ENCODE measurements at places on chromosomes 4 and X. TPM values are rescaled to one million over a fixed set of nuclear protein-coding genes. Genes with fewer than 3 reads are reported as not detected.
A peak's percentile ranks its signal among the peaks of the same experiment; 100 is the strongest.

GRCh38 chr4:2259036-2259540, 2.8 kb downstream of the MXD4 start:
- no peak for DNase-seq

DNA sequence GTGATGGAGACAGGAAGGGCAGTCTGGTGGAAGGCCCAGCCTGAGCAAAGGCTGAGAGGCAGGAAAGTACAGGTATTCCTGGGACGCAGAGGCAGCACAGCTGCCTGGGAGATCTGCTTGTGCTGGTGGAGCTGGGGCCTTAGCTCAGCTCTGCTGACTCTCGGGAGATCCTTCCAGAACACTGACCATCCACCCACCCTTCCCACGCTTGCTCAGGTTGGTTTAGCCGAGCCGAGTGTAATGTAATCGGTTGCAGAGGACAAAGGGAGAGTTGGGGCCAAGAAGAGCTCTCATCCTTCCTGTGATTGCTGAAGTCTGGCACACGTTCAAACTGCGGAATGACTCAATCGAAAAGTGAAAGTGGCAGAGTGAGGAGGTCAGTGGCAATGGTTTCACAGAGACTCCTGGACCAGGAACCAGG, 43.1 kb upstream of the GPR78 start:
- DNase-seq = no peak

DNA sequence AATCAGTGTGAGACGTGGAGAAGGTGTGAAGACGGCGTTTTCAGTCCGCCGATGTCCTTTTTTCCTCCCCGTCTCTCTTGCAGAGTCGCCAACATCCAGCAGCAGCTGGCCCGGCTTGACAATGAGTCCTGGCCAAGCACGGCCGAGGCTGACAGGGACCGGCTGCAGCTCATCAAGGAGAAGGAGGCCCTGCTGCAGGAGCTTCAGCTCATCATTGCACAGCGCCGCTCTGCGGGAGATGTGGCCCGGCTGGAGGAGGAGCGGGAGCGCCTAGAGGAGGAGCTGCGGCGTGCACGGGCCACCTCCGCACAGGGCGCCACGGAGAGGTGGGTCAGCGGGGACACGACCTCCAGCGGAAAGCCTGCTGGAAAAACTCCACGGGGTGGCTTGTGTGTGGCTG, 47.1 kb upstream of the CLCN4 start:
- DNase-seq = no peak

DNA sequence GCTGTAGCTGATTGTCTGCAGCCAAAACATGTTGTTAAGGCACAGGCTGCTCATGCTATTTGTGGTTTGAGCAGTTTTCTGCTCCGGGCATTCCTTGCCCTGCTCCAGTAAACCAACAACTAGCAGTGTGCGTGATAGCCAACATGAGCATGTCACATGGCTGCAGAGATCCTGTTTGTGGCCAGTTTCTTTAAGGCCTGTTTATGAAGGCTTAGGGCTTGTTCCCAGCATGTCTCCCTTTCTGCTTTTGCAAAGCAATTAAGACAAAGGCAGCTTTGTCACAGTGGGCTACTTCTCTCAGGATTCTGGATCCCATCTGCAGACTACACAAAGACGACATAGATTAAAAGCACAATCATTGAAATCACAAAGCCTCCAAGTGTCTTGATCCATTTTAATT, 160.5 kb downstream of the ZNF518B start:
- no peak for DNase-seq

DNA sequence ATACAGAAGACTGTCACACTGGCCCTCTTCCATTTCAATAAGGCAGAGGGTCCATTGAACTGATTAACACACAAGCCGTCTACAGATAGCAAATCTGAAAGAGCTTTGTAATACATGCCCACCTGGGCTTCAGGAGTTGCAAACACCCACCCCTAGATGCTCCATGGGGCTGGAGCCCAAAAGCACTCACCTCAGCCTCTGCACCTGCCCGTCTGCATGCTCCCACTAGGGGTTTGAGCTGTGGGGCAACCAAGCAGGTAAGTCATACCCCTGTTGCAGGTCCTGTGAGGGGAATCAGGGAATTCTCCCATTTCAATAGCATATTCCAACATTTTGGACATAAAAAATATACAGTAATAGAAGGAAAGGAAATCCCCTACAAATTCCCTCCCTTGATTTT, 243.0 kb upstream of the KCNIP4 start:
- DNase-seq = no peak

DNA sequence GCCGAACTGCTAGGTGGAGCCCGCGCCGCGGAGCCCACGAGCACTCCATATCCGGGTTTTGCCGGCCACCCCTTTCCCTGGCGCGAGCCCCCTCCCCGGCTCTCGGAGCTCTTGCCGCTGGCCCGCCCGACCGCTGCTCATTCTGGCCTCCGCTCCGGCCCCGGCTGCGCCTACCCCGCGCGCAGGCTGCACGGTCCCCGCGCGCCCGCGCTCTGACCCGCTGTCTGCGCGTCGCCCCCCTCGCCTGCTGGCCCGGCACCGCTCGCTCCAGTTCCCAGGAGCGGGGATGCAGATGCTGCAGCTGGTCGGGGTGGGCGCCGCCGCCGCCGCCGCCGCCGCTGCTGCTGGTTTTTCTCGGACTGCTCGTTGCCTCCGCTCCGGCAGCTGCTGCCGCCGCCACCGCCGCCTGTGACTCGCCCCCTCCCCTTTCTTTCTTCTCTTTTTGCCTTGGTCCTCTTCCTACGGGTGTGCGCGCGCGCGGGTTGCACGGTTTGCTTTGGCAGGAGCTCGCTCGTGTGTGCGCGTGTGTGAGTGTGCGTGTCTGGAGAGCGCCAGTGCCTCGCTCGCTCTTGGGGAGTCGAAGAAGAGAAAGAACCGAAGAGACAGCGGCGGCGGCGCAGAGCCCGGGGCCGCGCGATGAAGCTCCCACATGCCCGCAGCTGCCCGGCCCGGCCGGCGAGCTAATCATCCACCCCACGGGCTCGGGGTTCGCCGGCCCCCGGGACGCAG, at the start of gene ADGRL3:
ADGRL3 (plus strand) TSS at position 140 of the 729 bp plus-strand sequence.
- DNase-seq = no peak

DNA sequence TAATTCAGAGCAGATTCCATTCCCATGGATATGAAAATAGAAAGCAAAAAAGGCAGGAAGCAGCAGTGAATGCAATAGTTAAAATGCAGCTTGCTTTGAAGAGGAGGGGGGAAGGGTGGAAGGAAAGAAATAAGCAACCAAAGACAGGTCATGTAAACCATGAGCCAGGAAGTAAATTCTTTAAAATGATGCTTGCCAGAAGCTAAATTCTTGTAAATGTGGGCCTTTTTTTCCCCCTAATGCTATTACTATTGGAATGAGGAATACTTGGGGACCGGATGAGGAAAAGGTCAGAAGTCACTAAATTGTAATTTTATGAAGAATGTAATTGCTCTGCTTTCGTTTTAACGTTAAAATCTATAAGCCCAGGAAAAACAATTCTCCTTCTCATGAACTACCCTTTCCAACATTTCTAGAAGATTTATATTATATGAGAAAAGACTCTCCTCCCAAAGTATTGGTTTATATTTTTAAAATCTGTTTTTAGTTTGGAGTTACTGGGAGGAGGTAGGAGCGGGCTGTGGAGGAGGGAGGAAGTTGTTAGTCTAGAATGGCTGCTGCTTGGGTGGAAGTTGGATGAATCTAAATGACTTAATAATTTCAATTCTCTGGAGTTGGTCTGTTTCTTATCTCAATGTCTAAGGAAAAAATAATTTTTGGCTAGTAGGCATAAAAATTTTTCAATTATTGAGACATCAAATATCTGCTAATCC, 77.6 kb upstream of the PCDH18 start:
- DNase-seq = no peak

DNA sequence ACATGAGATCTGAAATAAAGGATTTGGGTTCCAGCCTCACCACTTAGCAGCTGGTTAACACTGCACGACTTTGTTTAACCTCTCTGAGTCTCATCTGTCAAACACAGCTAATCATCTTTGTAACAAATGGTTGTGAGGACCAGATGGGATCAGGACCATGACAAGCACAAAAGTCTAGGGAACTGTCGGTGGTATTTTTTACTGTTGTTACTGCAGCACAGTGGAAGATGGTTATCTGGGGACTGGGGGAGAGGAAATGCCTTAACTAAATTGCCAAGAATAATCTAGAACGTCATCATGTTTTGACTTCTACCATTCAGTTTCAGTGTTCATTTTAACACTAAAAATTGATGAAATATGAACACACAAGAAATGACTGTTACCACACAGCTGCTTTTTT, 99.5 kb downstream of the ADGRA3 start:
- DNase-seq = no peak

DNA sequence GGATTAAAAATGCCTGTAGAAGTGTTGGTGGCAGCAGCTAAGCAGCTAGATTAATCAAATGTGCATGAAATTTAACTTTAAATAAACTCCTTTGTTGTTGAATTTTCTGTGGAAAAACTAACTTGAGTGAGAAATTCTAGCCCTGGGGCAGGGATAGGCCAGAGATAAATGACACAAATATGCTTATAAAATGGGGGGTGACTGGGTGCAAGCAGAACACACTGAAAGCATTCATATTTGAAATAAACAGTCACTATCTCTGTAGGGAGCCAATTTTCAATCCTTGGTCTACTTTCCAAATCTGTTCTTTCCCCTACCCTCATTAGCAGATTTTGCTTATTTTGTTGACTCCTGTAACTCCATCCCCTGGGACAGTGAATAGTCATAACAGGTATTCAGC, 47.9 kb downstream of the RBPJ start:
- no peak for DNase-seq

GRCh38 chr4:163470391-163470790, 3.2 kb downstream of the TKTL2 start:
- no peak for DNase-seq

GRCh38 chrX:110462957-110463356, 104.3 kb downstream of the RTL9 start:
- no peak for DNase-seq

DNA sequence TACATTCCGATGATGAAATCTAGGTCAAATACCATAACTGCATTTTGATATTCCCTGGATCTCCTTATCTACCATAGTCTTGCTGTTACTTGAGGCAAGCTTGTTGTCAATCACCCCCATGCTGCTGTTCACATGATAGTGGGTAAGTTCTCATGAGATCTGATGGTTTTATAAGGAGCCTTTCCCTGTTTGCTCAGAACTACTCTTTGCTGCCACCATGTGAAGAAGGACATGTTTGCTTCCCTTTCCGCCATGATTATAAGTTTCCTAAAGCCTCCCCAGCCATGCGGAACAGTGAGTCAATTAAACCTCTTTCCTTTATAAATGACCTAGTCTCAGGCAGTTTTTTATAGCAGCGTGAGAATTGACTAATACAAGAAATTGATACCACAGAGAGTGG, 432.0 kb downstream of the GLUD2 start:
- no peak for DNase-seq

DNA sequence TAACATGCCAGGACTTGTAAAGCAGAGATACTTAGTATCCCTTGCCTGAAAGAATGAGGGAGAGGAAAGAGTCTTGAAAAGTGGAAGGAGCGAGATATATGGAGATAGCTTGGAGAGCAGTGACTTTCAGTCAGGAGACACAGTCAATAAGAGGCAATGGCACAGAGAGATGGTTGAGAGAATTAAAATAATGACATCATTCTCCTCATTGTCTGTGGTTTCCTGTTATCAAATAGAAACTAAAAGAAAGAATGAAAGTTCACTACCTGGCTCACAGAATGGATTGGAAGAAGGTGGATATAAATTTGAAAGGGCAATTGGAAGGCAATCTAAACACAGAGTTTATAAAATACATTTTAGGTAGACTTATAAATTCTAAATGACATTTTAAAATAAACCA, 760.2 kb upstream of the AADAT start:
- DNase-seq = no peak

DNA sequence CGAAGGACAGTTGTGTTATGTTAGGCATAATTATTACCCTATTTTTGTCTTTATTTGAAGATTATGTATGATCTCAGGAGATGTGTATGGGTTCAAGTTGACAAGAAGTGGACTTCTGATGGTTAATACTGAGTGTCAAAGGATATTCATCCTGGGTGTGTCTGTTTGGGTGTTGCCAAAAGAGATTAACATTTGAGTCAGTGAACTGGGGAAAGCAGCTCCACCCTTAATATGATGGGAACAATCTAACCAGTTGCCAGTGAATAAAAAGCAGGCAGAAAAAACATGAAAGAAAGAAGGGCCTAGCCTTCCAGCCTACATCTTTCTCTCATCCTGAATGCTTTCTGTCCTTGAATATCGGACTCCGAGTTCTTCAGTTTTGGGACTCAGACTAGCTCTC, 332.6 kb downstream of the DTHD1 start:
- no peak for DNase-seq

GRCh38 chr4:107408968-107409367, 311.1 kb downstream of the PAPSS1 start:
- DNase-seq = no peak

- peak; percentile 47 for DNase-seq
These were observed 106.1 kb downstream of the PBDC1 start for GRCh38 chrX:76279007-76279406.

DNA sequence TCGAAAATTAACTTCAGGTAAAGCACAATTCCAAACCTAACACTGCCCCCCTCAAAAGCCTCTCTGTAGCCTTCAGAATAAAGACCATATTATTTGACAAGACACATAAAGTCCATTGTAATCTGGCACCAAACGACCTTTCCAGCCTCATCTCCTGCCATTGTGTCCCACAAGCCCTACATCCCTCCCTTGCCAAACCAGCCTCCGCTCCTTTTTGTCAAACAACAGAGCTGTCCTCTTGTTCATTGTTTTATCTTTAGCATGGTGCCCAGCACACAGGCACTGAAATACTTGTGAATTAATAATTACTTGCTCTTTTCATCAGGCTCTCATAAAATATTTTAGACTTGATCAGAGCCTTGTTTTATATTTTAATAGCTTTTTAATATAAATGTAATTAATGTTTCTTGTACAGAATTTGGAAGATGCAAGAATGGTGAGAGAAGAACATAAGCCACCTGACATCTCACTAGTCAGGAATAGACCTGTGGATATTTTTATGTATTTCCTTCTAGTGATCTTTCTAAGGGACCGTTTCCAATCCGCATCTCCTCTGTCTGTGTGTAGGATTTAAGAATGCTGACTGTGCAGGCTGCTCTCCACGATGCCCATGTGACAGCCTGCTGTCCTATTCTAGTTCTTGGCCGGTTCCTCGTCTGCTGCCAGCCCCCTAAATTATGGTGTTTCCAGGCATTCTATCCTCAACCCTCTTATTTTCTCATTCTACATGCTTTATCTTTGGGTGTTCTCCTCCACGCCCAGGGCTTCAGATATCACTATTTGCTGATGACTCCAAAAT, 3.0 kb upstream of the IRF2 start:
- no peak for DNase-seq

Gene CCDC110
- 0.47 TPM for polyA plus RNA-seq

Gene SPRY1
- 4.4 TPM for polyA plus RNA-seq

Gene F11
- polyA plus RNA-seq = not detected

Gene S100G
- not detected for polyA plus RNA-seq

Gene JAKMIP1
- 33.7 TPM for polyA plus RNA-seq

Gene ARSJ
- polyA plus RNA-seq = not detected

Gene SFRP2
- polyA plus RNA-seq = not detected

Gene DCAF12L2
- polyA plus RNA-seq = not detected

Gene HERC6
- polyA plus RNA-seq = 37.6 TPM

Gene GABRQ
- polyA plus RNA-seq = not detected

Gene SRPX2
- polyA plus RNA-seq = not detected

All from CD4-positive, CD25-positive, alpha-beta regulatory T cell (primary cell).